ENCODE measurements at places on chromosomes 6 and 20.

- no peak for DNase-seq
Measured at GRCh38 chr20:34037767-34038166, 44.1 kb downstream of the RALY start.

DNA sequence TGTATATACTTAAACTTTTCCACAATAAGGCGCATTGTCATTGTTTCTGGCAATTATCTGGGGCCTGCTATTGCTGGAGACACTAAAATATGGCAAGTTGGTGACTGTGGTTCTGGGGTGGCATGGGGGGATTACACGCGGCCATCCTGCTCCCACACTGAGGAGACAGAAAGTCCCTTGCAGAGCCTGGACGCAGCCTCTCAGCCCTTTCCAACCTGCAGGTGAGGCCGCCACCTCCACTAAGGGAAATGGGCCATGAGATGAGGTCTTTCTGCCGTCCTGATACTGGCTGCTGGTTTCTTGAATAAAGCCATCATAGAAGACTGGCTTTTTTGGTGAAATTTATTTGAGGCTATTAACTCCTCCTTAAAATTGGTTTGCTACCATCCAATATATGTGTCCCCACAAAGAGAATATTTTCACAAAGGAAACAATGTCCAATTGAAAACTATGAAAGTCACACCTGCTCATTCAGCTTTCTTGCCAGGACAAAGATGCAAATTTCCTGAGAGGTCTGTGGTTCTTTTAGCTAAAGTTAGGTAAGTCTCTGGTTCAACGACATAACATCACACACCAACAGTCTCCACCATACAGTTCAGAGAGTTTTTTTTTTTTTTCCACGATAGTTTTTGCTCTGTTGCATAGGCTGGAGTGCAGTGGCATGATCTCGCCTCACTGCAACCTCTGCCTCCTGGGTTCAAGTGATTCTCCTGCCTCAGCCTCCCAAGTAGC is 13.0 kb downstream of the TXNDC5 start:
- peak; percentile 64 for DNase-seq

DNA sequence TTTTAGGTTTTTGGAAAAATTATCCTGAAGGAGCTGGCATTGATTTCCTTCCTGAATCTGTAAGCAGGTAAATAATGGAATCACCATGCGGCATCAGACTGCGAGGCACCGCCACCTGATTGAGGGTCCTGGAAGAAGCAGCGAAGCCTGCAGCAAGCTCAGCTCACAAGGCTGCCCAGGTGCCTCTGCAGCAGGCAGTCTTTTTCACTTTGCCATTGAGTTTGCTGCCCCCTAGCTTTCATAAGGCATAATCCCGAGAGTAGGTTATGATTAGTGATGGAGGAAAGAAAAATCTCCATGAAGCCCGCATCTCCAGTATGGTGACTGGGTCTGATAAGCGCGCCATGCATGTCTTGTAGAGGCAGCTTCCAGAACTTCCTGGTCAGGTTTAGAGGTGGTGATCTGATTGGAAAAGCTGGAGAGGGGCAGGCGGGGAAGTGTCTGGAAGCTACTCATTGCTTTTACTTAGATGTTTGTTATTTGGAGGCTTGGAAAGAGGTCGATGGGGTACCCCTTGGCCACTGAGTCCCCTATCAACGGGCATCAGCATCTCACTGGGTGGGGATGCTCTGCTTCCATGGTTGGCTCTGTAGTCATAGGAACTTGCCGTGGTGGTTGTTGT is 26.7 kb downstream of the IYD start:
- peak; percentile 64 for DNase-seq

- DNase-seq: no peak
Measured at GRCh38 chr6:82353848-82354247, 9.8 kb upstream of the TPBG start.

- DNase-seq: no peak
Measured at GRCh38 chr6:168155821-168156741, 77.1 kb upstream of the FRMD1 start.

Measured in GM10248 (cell line).